ENCODE measurements at places on chromosomes 5 and 9. TPM values are rescaled to one million over a fixed set of nuclear protein-coding genes. Genes with fewer than 3 reads are reported as not detected.
A peak's percentile ranks its signal among the peaks of the same experiment; 100 is the strongest.

- H3K36me3 ChIP-seq, result no peaks in the 10 kb centered on the region
- H3K27ac ChIP-seq, result no peak overlapping the region
- no peak overlapping the region for H3K4me3 ChIP-seq
- no peaks in the 10 kb centered on the region for H3K4me1 ChIP-seq
Measured at GRCh38 chr5:108672639-108673038, 75.1 kb upstream of the FER start.

The GPX8 gene
- 1.1 TPM for polyA plus RNA-seq

DNA sequence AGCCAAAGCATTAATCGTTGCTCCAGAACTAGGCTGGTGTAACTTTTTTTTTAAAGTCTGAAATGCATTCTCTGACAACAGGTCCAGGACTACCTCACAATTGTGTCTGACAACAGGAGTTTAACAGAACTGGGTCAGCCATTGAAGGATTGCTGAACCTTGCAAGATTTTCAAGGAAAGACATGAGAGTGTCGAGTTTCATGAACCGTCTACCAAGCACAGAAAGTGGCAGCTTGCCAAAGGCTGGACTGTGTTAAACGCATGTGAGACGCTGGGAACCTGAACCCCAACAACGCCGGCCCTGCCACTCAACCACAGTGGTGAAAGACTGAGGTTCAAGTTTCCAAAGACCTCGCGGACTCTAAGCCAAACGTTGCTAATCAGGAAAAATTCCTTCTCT, 79.1 kb downstream of the LHFPL2 start:
- no peaks in the 10 kb centered on the region for H3K4me1 ChIP-seq
- peak; percentile 32 for DNase-seq
- no peaks in the 10 kb centered on the region for H3K27me3 ChIP-seq
- H3K36me3 ChIP-seq, result peaks cover 3% of the 10 kb centered on the region
- H3K27ac ChIP-seq, result no peak overlapping the region

The GKAP1 gene
- polyA plus RNA-seq, result 4.3 TPM

GRCh38 chr9:136122425-136123383, 4.0 kb upstream of the TMEM250 start:
- no peak overlapping the region for H3K4me3 ChIP-seq
- DNase-seq, result peak; percentile 78
- no peak overlapping the region for H3K27ac ChIP-seq

GRCh38 chr5:78203815-78204214, 90.7 kb downstream of the AP3B1 start:
- H3K27me3 ChIP-seq, result no peaks in the 10 kb centered on the region
- no peak overlapping the region for H3K4me3 ChIP-seq
- no peak for DNase-seq
- no peaks in the 10 kb centered on the region for H3K4me1 ChIP-seq

The GABRB2 gene
- 3.9 TPM for polyA plus RNA-seq

The TXNDC8 gene
- not detected for polyA plus RNA-seq

The PTGDS gene
- 36.7 TPM for polyA plus RNA-seq

Data from small intestine (tissue), 16 donors.